HS-5 (cell line): ENCODE measurements at places on chromosomes 16 and 17.

DNA sequence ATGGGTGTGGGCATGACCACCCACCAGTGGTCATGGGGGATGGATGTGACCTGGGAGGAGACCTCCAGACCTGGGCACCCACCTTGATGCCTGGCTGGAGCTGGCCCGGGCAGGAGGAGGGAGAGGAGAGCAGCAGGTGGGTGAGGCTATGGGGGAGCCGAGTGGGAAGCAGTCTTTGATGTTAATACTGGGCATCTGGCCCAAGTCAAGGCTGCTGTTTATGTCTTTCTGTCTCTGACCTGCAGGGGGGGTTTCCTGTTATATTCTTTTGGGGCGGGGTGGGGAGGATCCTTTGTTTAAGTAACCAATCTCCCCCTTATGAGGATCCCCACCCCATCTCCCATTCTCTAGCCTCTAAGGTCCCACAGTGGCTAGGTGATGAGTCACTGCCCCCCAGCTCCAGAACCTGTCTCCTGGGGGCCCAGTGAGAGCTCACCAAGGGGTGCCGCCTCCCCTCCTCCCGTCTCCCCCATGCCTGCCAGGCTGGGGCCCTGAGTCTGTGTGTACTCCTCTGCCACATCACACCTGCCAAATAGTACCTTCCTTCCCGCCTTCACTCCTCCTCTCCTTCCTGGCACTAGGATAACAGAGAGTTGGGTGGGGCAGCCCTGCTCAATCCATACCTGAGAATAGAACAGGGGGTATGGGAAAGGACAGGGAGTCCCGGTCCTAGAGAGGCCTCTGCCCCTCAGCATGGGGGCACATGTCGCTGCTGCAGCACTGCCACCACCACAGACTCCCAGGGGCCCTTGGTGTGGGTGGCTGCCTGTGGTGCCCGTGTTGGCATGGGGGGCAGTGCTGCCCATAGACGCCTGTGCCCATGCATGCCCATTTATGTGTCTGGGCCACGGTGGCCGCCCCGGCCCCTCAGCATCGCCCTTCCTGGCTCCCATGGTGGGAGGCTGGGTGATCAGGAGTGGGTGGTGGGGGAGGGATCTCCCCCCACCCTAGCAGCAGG is 7.3 kb downstream of the THRA start:
- no peak for DNase-seq

DNA sequence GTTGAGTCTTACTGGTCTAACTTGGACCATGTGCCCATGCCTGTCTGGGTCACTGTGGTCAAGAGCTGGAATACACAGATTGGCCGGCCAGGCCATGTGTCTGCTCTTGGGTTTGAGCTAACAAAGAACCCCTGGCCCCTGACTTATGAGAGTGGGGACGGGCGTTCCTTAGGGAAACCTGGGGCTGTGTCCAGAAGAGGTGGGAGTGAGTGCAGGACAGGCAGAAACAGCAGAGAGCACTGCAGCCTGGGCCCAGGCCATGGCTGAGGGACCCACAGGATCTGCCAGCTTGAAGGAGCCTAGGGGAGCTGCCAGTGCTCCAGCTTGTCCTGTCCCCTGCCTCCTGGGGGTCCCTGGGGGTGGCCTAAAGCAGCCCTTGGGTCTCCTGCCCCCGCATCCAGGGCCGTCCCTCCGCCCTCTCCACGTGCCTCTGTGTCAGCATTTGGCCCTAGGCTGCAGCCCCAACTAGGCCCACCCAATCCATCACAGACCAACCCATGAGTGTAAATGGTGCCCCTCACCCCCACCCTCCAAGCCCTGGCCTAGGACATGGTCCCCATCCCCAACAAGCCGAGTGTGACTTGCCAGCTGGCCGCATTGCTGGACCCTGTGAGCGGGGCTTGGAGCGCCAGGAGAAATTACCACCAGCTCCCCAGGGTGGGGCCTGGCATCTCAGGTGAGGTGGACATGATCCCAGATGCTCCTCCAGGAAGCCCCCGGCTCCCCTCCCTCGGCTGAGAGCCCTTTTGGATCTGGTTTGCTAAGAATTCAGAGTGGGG is 12.5 kb upstream of the DRC7 start:
- DNase-seq, result no peak

GRCh38 chr16:74726716-74727115 is 26.1 kb upstream of the MLKL start:
- no peak for DNase-seq

- no peak for DNase-seq
These were observed 10.3 kb upstream of the MSL1 start for GRCh38 chr17:40111221-40112128.

- no peak for DNase-seq
These were observed 67.4 kb downstream of the SLC39A11 start for GRCh38 chr17:73025041-73025560.

- DNase-seq, result no peak
These were observed 32.5 kb downstream of the HOXB1 start for GRCh38 chr17:48498164-48498850.
